ENCODE measurements at places on chromosomes 7 and 10. TPM values are rescaled to one million over a fixed set of nuclear protein-coding genes. Genes with fewer than 3 reads are reported as not detected.

HOXA3 gene
- not detected for total RNA-seq

AKR1C4 gene
- not detected for total RNA-seq

ADCY1 gene
- 2.8 TPM for total RNA-seq

DNA sequence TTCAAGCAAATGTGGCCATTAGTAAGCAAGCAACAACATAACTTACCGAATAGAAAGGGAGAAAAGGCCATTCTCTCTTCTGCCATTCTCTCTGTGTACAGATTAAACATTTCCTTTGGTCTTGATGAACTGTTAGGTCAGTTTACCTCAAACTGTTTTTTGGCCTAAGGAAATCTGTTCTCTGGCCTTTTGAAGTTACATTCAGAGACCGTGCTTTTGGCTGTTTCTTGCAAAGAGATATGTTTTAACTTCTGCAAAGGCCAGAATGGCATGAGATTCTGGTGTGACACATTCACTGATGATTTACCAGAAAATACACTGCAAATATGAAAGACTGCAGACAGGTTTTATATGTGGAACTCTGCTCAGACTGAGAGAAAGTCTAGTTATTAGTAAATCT, 22.2 kb downstream of the AHR start:
- H3K27me3 ChIP-seq, result no peaks in the 10 kb centered on the region
- DNase-seq, result no peak
- H3K36me3 ChIP-seq, result peaks cover 31% of the 10 kb centered on the region

DNA sequence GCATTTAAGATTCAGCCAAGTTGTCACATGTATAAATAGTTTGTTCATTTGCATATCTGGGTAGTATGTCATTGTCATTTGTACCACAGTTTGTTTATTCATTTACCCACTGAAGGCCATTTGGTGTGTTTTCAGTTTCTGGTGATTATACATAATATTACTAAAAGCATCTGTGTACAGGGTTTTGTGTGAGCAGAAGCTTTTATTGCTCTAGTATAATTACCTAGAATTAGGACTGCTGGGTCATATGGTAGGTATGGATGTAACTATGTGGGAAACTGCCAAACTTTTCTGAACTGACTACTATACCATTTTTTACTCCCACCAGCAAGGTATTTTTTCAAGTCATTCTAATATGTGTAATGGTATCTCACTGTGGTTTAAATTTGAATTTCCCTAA, 584.0 kb upstream of the GHITM start:
- H3K27ac ChIP-seq, result no peak overlapping the region
- no peaks in the 10 kb centered on the region for H3K36me3 ChIP-seq
- no peaks in the 10 kb centered on the region for H3K4me1 ChIP-seq
- H3K4me3 ChIP-seq, result no peak overlapping the region

DNA sequence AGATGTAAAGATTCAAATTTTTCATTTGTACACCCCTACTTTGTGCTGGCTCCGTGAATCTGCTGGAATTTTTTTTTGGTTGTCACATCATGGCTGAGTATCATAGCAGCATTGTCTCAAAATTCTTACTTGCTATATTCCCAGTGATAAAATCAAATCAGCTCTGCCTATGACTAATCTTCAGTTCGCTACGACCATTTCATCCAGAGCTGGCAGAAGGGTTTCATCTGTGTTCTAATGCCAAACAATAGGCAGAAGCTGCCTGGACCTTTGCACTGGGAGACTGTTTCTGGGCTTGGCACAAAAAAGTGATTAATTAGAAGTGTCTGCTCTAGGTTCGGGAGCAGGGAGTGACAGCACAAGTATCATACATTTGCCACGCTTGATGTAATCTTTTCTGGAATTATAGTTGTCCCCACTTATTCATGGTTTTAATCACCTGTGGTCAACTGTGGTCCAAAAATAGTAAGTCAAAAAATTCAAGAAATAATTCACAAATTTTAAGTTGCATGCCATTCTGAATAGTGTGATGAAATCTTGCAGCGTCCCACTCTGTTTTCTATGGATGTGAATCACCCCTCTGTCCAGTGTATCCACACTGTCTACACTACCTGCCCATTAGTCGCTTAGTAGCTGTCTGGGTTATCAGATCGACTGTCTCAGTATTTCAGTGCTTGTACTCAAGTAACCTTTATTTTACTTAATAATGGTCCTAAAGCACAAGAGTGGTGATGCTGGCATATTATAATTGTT, 120.5 kb upstream of the IMMP2L start:
- H3K36me3 ChIP-seq, result no peaks in the 10 kb centered on the region
- no peak overlapping the region for H3K4me3 ChIP-seq
- no peaks in the 10 kb centered on the region for H3K4me1 ChIP-seq
- no peaks in the 10 kb centered on the region for H3K27me3 ChIP-seq
- H3K27ac ChIP-seq, result no peak overlapping the region

- peak overlapping the region; percentile 61 for H3K27ac ChIP-seq
- H3K36me3 ChIP-seq, result no peaks in the 10 kb centered on the region
- H3K4me3 ChIP-seq, result no peak overlapping the region
- no peak for DNase-seq
- H3K4me1 ChIP-seq, result no peaks in the 10 kb centered on the region
- H3K27me3 ChIP-seq, result no peaks in the 10 kb centered on the region
Observed at GRCh38 chr10:70622981-70623844, 20.7 kb upstream of the PRF1 start.

DNA sequence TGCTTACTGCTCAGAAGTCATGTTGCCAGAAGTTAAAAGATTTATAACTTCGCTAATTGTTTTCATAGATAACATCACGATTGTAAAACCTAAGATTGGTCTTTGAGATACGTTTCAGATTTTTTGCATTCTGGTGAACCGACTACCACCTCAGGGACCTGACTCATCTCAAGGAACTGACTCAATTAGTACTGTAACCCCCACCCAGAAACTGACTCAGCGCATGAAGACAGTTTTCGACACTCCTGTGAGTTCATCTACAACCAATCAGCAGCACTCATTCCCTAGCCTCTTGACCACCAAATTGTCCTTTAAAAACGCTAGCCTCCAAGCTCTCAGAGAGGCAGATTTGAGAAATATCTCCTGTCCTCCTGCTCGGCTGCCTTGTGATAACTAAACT, 72.3 kb downstream of the ELMO1 start:
- no peaks in the 10 kb centered on the region for H3K4me1 ChIP-seq
- H3K4me3 ChIP-seq, result no peak overlapping the region
- no peak for DNase-seq
- H3K27me3 ChIP-seq, result no peaks in the 10 kb centered on the region

- no peak for DNase-seq
- H3K4me3 ChIP-seq, result peak overlapping the region; percentile 70
- no peaks in the 10 kb centered on the region for H3K36me3 ChIP-seq
- peaks cover 13% of the 10 kb centered on the region for H3K27me3 ChIP-seq
Observed at GRCh38 chr10:55630491-55631056, 730.5 kb downstream of the ZWINT start.

DNA sequence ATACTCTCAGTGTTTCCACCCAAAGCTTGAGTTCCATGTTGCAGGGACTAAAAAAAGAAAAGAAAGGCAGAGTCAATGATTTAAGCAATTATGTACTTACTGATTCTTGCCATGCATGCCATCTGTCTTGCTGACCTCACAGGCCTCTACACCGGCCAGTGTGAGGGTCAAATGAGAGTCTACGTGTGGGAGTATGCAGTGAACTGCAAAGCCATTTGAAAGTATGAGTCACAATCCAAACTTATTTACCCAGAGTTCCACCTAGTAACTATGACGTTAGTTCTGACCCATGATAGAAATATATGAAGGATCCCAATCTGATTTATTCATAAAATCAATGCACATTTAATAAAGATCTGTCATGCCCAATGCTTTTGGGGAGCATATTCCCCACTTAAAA, 26.5 kb downstream of the PDE1C start:
- H3K27ac ChIP-seq, result peak overlapping the region; percentile 24
- no peak for DNase-seq
- no peak overlapping the region for H3K4me3 ChIP-seq
- no peaks in the 10 kb centered on the region for H3K36me3 ChIP-seq

DNA sequence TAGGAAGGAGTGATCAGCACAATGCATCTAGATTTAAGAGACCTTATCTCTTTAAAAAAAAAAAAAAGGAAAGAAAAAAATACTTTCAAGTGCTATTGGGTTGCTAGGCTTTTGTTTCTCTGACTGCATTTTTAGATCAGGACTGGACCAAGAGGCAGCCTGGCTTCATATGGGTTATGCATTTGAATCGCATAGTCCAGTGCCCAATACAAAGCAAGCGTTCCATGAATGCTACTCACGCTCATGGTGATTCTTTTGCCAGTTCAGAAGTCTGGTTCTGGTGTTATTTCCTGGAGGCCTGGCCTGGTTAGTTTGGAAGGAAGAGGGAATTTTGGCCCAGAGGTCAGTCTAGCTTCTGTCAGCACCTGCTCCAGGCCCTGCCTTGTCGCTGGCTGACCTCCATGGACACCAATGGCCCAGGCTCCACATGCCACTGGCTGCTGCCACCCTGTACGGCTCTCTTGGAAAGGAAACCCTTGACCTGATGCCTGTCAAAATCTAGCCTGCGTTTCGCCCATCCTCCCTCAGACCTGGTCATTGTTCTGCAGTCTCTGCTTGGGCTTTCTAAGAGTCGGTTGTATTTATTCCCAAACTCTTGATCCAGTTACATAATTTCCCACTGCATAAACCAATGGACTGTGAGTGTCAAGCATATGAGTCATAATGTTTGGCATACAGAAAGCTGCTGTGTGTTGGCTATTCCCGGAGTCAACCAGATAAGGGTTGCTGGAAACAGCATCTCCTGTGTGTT, 74.3 kb upstream of the MKX start:
- H3K4me1 ChIP-seq, result peaks cover 25% of the 10 kb centered on the region
- no peaks in the 10 kb centered on the region for H3K36me3 ChIP-seq
- H3K4me3 ChIP-seq, result peak overlapping the region; percentile 25
- peak overlapping the region; percentile 81 for H3K27ac ChIP-seq
- H3K27me3 ChIP-seq, result no peaks in the 10 kb centered on the region
- DNase-seq, result peak; percentile 61

DNA sequence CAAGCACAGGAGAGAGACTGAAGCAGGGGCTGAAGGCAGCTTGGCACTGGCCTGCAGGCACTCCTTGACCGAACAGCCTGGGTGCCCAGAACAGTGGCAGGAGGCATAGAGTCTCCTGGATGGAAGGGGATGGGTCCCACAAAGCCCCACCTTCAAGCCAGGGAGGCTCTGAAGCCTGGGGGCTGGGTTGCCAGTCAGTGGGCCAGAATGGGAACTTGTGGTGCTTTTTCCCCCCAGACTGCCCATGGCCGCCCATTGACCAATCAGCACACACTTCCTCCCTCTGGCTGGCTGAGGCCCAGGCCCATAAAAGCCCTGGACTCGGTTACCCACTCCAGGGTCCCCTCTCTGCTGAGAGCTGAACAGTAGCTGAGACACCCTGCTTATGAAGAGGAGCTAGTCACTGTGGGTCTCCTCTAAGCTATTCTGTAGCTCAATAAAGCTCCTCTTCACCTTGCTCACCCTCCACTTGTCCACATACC, 109.6 kb downstream of the ELAPOR2 start:
- DNase-seq, result no peak
- no peak overlapping the region for H3K27ac ChIP-seq
- H3K36me3 ChIP-seq, result no peaks in the 10 kb centered on the region

DNA sequence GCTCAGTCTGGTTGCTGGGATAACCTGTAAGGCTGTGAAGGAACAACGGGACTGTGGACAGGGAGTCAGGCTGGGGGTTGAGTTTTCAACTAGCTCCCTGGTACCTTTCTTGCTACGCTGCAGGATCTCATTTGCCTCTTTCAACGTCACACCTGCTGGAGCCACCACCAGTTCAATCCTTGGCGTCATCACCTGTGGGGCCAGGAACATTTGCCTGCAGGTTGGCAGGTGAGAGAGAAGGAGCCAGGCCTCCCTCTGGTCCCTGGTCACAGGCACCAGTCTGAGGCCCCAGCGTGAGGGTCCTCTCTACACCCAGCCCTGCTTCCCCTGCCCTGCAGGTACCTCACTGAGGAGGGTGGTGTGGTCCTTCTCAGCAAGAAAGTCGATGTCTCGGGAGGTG, 9.8 kb downstream of the IMPDH1 start:
- peaks cover 16% of the 10 kb centered on the region for H3K4me1 ChIP-seq
- DNase-seq, result no peak
- no peaks in the 10 kb centered on the region for H3K27me3 ChIP-seq
- H3K4me3 ChIP-seq, result no peak overlapping the region

DNA sequence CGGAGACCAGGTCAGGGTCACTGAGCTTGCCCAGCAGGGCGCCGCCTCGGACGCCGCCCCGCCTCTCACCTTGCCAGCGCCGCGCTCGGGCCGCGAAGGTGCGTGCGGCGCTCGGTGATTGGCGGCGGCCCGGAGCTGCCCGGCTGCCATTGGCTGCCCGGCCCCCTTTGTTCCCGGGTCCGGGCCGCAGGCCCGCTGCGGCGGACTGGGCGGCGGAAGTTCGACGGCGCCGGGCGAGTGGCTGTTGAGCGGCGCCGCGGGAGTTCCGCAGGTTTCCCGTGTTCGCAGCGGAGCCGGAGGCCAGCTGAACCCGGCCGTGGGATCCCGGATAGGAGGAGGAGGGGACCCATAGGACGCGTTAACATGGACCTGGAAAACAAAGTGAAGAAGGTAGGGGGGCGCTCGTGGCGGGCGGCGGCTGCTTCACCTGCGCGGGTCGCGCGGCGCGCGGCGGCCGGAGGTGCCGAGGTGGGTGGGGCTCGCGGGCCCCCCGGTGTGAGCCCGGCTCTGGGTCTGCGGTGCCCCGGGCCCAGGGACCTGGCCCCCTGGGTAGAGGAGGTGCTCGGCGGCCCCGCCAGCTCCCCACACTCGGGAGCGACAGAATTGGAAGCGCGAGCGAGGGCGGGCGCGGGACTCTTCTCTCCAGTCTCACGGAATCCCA, at the start of gene TES:
Gene TES (plus strand): TSS at position 195 of the 661 bp plus-strand sequence. CDS start 169 bp downstream, at position 364.
- peak; percentile 68 for DNase-seq
- peaks cover 52% of the 10 kb centered on the region for H3K4me1 ChIP-seq
- no peaks in the 10 kb centered on the region for H3K36me3 ChIP-seq
- no peaks in the 10 kb centered on the region for H3K27me3 ChIP-seq

DNA sequence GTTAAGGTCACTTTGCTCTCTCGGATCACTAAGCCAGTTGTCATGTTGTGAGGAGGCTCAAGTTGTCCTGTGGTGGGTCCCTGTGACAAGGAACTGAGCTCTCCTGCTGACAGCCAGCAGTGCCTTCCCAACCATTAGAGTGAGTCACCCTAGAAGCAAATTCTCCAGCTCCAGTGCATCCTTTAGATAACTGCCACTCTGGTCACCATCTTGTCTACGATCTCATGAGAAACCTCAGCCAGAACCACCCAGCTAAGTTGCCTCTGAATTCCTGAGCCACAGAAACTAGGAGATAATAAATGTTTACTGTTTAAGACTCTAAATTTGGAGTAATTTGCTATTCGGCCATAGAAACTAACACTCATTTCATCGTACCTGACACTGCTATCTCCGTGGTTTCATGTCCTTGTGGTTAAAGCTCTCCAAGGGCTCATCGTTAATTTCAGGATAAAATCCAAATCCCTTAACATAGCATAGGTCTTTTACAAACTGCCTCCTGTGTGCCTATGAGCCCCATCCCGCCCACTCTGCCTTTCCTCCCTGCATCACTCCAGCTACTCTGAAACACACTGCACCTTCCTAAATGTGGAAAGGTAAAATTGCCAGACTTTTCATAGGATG, 56.5 kb upstream of the WIPF3 start:
- H3K4me3 ChIP-seq, result no peak overlapping the region
- H3K27me3 ChIP-seq, result no peaks in the 10 kb centered on the region
- no peaks in the 10 kb centered on the region for H3K36me3 ChIP-seq
- DNase-seq, result no peak
- H3K27ac ChIP-seq, result no peak overlapping the region
- peaks cover 9% of the 10 kb centered on the region for H3K4me1 ChIP-seq

Measured in left ventricle myocardium inferior (tissue), 1 donor.